ENCODE measurements at places on chromosomes 5 and 9.
A peak's percentile ranks its signal among the peaks of the same experiment; 100 is the strongest.

- no peak for DNase-seq
These were observed 204.8 kb downstream of the CDH9 start for GRCh38 chr5:26833596-26833995.

DNA sequence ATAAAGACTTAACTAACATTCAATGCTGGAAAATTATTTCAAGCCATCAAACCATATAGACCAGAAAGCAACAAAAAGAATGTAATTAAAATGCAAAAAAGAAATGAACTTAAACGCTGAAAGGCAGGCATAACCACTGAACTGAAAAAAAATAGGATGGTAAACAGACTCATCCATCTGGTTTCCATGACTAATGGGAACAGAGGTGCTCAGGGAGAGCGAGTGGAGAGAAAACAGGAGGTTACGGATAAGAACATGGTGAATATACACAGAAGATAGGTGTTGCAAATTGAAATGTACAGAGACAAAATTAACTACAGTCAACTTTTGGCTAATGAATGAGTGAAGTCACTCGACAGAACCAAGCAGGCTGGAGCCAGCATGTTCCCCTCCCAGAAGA lies 43.5 kb upstream of the RNF38 start:
- no peak for DNase-seq

GRCh38 chr9:112408819-112409218 lies 28.9 kb downstream of the HSDL2 start:
- no peak for DNase-seq

- peak; percentile 46 for DNase-seq
These were observed 71.3 kb downstream of the TMC1 start for GRCh38 chr9:72592502-72593403.

DNA sequence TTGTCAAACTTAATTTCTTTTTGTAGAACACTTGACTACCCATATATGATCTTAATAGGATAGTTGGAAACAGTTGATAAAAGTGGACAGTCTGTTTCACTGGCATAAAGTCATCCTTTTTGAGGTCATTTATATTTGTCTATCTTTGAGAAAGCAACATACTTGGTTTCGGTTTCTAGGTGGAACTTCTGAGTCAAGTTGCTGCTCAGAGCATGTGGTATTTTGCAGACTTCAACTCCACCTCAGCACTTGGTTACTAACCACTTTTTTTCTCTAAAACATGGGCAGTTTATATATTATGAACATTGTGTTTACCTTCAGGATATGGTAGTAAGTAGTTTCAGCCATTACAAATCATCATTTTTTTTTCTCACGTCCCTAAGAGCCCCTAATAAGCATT lies 1749.0 kb upstream of the C9orf72 start:
- DNase-seq: no peak

GRCh38 chr9:16484744-16485143 lies 385.7 kb downstream of the BNC2 start:
- DNase-seq: peak; percentile 35

GRCh38 chr9:89837162-89837933 lies 232.5 kb downstream of the GADD45G start:
- no peak for DNase-seq

- DNase-seq: no peak
These were observed 64.7 kb downstream of the STK10 start for GRCh38 chr5:172123269-172123692.

DNA sequence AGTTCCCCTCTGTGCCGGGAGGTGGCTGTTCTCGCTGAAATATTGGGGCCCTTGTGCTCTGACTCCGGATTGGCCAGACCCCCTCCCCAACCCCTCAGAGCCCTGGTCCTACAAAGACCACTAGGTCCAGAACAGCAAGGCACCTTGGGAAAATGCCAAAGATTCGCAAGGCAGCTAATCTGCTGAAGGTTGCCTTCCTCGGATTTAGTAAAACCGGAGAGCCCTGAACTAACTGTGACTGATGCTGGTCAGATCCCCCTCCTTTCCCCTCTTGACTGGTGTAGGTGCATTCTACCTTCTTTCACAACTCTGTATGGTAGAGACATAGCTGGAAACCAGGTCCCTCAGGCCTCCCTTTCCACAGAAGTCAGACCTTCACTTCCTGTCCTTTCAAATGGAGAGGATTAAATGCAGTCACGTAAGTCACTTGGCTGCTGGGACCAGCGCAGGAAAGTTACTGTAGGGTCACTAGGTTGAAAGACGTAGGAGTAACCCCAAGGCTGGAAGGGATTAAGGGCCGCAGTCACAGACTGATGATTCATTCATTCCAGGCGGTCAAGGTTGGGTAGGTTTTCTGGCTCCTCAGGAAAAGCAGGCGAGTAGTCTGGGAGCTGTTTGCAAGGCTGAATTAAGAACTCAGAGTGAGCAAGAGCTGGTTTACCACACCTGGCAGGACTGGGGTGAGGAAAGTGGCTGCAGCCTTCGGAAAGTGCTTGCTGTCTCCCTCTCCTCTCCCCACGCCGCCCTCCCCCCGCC lies 5.3 kb downstream of the BARX1 start:
- DNase-seq: peak; percentile 43

DNA sequence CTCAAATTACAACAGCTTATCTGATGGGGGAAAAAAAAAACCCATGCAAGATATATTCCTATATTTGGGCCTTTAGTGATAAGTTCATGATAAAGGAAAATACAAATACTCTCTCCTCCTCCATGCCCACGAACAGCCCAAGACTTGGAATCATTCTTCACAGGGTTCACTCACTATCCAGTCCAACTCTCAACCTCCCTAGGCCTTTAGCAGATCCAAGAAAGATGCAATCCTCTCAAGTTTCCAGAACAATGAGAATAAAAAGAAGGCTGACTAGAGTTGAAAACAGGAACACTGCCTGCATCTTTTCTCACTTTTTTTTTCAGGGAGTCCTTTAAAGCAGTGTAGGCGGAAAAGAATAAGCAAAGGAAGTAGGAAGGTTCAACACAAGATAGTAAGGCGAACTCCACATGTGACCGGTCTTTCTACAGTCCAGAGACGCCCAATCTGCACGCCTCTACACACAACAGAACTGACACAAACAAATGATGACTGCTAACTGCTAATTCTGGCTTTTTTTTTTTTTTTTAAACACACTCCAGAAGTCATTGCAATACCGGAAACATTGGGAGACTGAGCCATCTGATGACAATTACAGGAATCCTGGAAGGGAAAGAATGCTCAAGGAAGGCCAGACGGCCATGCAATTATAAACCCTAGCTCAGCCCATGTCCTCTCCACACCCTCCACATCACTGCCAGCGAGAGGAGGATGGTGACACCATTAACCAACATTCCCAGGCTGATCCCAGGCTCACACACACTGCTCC lies 75.4 kb downstream of the BNC2 start:
- DNase-seq: no peak

GRCh38 chr5:10695055-10695649 lies 65.9 kb downstream of the DAP start:
- peak; percentile 60 for DNase-seq

- peak; percentile 70 for DNase-seq
These were observed 1.5 kb upstream of the GPRIN1 start for GRCh38 chr5:176611435-176611834.

GRCh38 chr9:95605816-95606488 lies 89.2 kb upstream of the PTCH1 start:
- DNase-seq: no peak

- DNase-seq: peak; percentile 72
These were observed 666 bp downstream of the SNX30 start for GRCh38 chr9:112751056-112751795.

DNA sequence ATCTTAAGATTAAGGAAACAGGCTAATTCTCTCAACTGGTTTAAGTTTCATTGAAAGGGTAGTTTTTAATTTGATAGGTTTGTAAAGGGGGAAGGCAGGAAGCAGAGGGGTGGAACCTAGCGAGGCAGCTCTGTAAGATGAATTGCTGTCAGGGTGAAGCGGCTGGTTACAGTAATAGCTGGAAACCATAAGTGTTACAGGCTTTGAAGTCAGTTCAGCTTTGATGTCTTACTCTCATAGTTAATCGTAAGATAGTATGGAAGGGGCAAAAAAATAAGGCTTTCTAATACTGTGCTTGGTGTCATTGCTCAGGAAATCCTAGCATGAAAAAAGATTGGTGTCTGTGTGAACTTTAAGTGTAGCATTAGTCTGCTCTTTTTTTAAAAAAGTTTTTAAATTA lies 20.3 kb downstream of the POU5F2 start:
- DNase-seq: no peak

DNA sequence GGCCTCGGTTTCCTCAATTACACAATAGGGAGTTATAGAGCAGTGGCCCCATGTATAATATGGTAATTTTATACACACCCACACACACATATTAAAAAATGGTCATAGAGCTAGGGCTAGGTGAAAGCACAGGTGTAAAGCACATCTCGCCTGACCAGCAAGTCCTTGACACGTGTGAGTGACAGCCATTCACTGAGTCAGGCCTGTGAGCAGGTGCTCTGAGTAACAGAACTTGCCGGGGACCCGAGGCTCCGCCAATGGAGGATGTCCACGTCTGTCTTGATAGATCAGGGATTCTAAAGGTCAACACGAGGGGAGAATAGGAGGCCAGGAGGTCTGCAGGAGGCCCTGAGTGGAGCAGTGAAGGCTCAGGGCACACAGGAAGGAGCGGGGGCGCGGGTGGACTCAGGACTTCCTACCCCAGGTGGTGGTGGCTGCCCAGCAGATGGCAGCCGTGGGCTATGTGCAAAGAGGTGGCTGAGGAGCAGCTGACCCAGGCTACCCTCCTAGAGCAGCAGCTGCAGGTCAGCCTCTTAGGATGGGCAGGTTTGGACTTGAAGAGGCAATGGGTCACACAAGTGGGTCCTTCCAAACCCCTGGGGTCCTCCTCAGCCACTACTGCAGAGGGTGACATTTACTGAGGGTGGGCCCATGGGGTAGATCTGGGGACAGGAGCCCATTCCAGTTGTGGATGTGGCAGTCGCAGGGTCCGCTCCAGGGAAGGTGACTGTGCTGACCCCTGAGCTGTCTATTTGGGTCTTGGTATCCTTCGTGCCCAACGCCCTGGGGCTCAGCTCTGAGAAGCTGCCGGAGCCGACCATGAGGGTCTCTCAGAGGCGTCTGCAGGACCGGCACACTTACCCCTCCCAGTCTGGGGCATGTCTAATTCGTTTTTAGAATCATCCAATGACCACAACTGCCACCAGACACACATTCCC lies 45.9 kb downstream of the PRRT1B start:
- DNase-seq: peak; percentile 62

DNA sequence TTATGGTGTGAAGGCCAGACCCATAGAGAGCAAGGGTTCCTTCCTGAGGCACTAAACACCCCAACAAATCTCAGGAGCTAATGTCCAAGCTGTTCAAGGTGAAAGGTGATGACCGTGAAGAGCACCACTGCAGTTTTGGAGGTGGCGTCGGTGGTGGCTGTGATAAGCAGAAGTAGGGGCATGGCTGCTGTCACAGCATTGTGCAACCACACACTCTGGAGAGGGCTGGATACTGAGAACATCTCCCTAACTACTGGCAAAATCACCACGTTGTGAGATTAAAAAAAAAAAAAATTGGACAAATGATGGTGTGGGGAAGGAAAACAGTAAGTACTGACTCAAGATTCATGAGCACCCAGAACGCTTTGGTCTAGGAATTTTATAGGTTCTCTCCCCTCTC lies 156.5 kb downstream of the PJA2 start:
- no peak for DNase-seq

- DNase-seq: no peak
These were observed 192.7 kb downstream of the LRRC70 start for GRCh38 chr5:62771341-62771740.

GRCh38 chr9:90307167-90307833 lies 335.3 kb downstream of the DIRAS2 start:
- DNase-seq: no peak

DNA sequence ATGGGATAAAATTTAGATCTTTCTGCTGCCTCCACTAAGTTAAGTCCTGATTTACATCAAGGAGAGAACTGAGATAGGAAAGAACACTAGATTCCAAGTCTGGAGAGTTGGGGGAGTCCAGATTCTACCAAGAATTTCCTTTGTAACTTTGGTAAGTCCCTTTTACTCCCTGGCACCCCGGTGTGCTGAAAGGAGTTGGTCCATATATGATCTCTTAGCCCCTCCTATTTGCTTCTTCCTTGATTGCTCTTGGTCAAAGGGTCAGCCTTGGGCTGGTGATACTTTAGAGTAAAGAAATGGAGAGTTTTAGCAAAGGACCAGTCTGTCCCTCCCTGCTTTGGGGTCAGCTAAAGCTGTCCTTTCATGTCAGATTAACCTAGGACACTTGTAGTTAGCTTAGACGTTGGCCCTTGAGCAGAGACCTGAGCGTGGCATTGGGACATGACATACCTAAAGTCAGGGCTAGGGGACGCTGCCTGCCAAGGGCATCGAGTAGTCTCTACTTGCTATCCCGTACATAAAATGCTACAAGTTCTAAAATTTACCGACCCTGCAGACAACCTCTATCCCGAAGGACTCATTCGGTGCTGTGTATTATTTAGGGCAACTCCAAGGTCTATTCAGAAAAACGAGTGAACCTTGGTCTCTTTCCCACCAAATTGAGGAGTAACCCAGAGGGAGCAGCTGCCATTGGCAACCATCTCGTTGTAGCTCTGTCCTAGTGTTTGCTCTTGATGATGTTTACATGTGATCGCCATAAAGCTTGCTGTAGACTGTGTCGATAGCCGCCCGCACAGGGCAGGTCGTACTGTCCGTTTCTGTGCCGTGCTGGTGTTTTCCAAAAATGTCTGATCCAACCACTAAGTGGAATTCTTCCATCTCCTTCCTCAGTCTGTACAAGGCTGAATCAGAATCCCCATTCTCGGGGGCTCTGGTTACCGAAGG lies 94.4 kb downstream of the PDE6A start:
- no peak for DNase-seq

GRCh38 chr5:60533789-60534188 lies 166.2 kb downstream of the DEPDC1B start:
- no peak for DNase-seq

DNA sequence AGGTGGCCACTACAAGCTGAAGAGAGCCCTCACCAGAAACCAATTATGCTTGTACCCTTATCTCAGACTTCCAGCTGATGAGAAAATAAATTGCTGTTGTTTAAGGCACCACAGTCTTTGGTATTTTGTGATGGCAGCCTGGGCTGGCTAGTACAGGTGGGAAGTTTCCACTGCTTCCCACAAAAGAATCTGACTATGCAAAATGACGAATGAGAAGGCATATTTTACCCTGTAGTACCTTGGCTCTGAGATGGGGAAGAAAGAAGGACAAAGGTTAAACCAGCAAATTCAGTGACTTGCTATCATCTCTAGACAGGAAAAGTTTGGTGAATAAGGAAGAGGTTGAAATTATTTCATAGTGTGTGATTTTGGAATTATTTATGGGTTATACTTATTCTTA lies 112.8 kb upstream of the ELL2 start:
- no peak for DNase-seq
